Right forelimb (tissue), 1 donor: ENCODE measurements at places on chromosomes 1 and 21.

DNA sequence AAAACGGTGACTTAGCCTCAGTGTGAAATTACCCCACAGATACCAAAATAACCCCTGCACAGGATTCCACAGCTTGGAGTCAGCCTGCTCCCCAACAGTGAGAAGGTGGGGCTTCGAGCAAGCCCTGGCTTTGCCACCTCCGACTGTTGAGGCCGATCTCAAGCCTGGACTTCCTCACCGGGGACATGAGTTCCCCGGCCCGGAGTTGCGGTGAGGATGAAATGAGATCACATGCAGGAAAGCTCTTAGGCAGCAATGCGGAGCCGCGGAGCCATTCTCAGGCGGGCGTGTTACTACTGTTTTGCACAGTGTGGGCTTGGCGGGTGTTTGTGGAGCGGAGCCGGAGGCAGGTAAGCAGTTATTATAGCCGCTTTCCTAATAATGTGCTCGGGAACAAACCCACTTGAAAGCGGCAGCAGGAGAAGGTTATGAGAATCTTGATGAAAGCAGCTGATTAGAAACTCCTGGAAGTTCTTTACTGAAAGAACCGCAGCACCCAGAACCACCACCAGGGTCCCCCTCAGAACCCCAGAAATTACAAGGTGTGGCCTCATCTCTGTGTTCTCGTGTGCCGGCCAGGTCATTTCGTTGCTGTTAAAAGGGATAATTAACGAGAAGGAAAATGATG is 3.9 kb upstream of the CLSTN1 start:
- DNase-seq = no peak

- peak; percentile 22 for DNase-seq
These were observed 24.5 kb downstream of the SPOCD1 start for GRCh38 chr1:31791131-31791858.

DNA sequence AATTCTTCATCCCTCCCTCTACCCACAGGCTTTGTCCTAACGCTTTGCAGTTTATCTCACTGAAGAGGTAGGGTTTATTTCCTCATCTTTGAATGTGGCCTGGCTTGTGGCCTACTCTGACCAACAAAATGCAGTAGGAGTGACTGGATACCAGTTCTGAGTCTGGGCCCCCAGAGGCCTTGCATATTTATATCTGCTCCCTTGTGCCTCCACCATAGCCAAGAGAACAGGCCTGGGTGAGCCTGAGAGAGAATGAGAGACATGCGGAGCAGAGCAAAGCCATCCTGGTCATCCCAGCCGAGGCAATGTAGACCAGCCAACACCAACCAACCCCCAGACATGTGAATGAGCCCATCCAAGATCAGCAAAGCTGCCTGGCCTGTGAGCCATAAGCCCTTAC is 30.3 kb downstream of the SMIM12 start:
- no peak for DNase-seq

GRCh38 chr1:145995964-145996432 is 381 bp downstream of the TXNIP start:
- DNase-seq = no peak

DNA sequence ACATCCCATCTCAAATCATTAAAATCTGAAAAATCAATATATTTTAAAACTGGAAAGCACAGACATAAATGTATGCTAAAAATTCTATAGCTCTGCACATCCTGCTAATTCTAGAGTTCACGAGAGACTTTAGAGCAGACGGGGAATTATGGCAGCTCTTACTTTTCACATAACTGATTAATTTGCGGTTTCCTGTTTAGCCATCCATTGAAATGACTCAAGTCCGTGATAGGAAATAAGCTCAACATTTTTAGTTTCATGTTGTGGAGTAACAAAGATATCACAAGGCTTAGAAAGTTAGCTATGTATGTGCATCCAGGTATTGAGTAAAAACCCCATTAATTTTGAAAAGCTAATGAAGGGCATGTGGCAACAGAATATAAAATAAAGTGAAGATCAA is 123.2 kb downstream of the SMYD2 start:
- no peak for DNase-seq

- no peak for DNase-seq
These were observed 12.6 kb upstream of the ALG14 start for GRCh38 chr1:95085376-95085775.

GRCh38 chr1:28540651-28541050 is 12.2 kb upstream of the TRNAU1AP start:
- DNase-seq = no peak

- DNase-seq = no peak
These were observed 5.6 kb downstream of the BSDC1 start for GRCh38 chr1:32388641-32389040.

- DNase-seq = no peak
These were observed 44.0 kb downstream of the RNF187 start for GRCh38 chr1:228530951-228531731.

- DNase-seq = no peak
These were observed 289.4 kb upstream of the ADGRL4 start for GRCh38 chr1:79295967-79296366.

DNA sequence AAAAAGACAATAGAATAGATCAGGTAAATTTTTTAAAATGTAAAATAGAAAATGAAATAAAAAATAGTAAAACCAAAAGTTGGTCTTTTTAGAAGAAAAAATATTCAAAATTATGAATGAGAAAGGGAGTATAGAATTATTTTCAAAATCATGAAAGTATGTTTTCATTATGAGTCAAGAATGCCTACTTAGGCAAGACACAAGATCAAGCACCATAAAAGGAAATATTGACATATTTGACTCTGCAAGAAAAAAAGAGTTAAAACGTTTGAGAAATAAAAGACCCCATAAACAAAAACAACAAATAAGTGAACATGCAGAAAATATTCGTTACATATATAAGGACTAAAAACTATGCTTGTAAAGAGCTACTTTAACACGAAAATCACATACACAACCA is 4.8 kb upstream of the COX20 start:
- DNase-seq = no peak

DNA sequence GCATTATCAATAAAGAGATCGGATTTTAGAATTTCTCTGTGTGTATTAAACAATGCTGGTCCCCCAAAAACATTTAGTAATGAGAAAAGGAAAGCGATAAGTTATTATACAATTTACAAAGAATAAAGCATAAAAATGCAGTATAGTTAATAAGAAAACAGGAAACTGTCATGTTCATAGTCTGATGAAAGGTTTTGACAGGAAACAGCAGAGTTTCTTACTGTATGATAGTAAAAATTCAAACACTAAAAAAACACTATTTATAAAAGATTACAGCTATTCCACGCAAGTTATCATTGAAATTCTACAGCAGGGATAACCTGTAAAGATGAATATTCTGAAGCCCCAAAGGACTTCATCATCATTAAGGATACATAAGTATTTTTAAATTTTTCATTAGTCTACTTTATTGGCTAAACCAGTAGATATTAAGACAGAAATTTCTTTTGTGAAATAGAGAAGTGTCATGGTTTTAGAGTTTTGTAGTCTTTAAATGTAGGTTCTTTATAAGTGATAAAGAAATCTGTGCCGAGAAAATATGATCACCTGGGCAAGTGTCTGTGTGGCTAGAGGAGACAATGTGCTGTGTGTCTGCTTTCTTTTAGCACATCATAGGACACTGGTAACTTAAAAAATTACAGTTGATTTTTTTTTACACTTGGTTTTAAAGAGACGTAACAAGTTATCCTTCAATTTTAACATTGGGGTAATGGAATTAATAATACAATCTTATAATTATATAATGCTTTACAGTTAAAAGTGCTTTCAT is 49.7 kb upstream of the GFI1 start:
- DNase-seq = no peak

GRCh38 chr1:93692983-93693591 is 11.4 kb upstream of the BCAR3 start:
- no peak for DNase-seq

DNA sequence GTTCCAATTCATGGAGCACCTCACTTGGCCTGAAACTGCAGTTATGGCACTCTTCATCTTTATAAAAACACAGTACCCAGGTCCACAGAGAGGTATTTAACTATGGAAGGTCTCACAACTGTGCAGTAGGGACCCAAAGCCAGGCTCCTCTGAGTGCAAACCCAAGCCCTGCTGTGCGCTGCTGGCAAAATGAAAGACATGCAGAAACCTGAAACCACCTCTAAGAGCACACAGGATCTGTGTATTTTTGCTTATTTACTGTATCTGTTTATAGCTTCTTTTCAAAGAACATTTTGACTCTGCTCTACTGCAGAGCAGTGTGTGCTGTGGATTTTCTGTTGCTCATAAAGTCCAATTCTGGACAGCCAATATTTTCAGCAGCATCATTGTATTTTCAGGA is 166.6 kb downstream of the DSCAM start:
- DNase-seq = no peak

- no peak for DNase-seq
These were observed 22.9 kb upstream of the PHGDH start for GRCh38 chr1:119688810-119689209.

GRCh38 chr1:81577004-81577697 is 223.6 kb upstream of the ADGRL2 start:
- DNase-seq = no peak

DNA sequence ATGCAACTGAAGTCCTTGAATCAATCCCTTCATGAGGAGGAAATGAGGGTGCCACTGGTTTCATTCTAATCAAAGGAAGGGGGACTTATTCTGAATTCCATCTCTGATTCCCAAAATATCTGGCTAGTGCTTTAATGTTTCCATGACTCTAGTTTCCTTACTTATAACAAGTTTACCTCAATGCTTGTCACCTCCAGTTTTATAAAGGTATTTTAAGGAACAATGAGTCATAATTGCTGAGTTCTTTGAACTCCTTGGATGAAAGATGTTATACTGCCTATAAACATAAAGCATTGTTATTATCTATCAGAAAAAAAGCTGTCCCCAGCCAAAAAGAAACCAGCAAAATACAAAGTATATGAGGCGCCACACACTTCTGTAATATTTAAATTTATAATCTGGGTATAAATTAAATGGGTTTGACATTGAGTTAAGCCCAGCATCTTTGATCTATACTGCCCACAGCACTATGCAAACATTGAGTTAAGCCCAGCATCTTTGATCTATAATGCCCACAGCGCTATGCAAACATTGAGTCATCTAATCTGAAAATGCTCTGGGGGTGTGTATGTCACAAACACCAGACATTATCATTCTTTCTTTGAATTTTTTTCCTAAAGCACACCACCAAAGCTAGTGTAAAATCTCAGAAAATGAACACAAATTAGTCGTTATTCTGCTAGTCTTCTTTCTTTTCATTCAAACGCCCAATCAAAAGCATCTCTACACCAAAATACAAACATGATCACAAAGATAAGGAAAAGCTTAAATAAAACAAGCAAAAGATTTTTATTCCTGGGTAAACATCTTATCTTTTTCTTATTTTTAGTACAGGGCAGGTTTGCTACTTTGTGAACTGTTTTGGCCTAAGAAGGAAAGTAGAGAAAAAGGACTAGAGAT is 11.5 kb upstream of the CXADR start:
- no peak for DNase-seq

- DNase-seq = no peak
These were observed 4.1 kb downstream of the ZNF362 start for GRCh38 chr1:33260439-33260838.

DNA sequence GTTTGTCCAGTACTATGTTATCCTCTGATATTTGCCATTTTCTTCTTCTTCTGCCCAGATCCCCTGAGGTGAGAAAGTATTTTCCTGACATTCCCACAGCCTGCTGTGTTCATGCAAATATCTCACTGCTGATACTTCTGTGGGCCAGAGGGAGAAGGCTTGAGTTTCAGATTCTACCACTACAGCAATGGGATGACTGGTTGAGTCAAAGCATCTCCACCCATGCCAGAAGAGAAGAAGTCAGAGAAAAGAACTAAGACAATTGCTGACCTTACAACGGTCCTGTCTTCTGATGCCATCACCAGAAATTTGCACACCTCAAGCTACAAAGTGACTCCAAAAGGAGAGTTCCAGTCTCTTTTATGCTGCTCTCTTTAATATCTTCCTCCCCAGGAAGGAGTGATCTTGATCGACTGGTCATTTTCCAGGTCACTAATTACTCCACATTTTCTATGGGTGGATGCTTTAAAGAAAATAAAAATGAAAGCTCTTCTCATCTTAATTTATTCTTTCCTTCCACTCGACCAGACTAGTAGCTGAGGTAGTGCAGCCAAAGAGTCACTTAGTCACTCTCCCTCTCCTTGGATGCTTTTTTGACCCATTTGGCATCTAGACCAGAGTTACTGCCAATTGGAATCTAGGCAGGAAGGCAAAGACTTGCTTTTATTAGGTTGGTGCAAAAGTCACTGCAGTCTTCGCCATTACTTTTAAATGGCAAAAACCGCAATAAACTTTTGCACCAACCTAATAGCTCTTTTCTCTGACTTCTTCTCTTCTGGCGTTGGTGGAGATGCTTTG is 195.1 kb downstream of the PTPRC start:
- DNase-seq = no peak

GRCh38 chr21:44846485-44847260 is 26.8 kb downstream of the PTTG1IP start:
- no peak for DNase-seq

DNA sequence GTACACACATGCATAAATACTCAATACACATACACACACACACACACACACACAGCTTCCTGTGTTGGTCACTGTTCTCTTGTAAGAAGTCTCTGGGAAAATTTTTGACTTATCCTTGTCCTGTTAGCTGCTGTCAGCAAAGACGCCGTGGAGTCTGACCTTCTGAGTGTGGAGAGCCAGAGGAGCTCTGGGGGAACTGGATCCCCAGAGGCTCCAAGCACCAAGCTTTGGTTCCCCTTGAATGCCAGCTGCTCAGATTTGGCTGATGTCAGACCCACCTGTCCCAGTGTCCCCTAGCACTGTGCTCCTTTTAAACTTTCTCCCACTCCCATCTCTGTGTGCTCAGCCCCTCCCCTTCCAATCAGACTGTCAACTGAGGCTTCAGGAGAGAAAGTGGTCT is 319.1 kb downstream of the CAMTA1 start:
- DNase-seq = no peak

GRCh38 chr1:117636637-117637425 is 31.0 kb downstream of the TENT5C start:
- DNase-seq = no peak

DNA sequence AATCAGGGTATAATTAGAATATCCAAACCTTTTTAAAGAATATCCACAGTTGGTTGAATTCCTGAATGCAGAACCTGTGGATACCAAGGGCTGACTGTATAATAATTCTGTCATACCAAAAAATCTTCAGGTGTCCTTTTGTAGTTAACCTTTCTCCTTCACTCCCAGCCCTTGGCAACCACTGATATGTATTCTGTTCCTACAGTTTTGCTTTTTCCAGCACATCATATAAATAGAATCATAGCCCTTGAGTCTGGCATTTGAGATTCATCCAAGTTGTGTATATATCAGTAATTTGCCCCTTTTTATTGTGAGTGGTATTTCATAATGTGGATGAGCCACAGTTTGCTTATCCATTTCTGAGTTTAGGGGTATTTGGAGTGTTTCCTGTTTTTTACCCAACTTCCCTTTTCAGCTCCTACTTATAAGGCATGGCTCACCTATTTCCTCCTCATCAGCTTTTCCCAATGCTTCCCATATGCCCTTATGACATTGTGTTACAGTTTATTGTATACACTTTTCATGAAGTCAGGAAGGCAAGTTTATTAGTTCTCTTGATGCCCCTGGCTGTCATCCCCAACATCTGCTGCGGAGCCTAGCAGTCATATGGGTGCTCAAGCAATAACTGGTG is 35.0 kb upstream of the AGO1 start:
- no peak for DNase-seq

- no peak for DNase-seq
These were observed 33.8 kb upstream of the EYA3 start for GRCh38 chr1:28122183-28122582.
